Astrocyte (in vitro differentiated cells and primary cell): ENCODE measurements at places on chromosomes 3 and 15.

DNA sequence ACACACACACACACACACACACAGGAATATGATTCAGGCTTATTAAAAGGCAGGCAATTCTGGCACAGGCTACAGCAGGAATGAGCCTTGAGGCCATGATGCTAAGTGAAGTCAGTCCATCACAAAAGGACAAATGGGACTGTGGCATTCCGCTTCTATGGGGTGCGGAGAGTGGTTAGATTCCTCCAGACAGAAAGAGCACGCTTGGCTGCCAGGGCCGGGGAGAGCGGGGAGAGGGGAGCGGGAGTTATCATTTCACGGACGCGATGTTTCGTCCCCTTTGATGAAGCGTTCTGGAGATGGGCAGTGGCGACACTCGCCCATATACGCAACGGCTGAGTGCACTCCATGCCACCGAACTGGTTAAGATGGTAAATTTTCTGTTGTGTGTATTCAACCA is 58.5 kb upstream of the FAM174B start:
- DNase-seq = peak; percentile 47

- peak; percentile 97 for DNase-seq
Observed at GRCh38 chr3:195154793-195155535, 116.0 kb downstream of the XXYLT1 start.

GRCh38 chr3:30443756-30444673 is 162.4 kb upstream of the TGFBR2 start:
- DNase-seq = peak; percentile 84

- DNase-seq = peak; percentile 69
Observed at GRCh38 chr3:7000501-7000900, 139.6 kb downstream of the GRM7 start.

- no peak for DNase-seq
Observed at GRCh38 chr15:43360821-43361220, 10.0 kb downstream of the ZSCAN29 start.

DNA sequence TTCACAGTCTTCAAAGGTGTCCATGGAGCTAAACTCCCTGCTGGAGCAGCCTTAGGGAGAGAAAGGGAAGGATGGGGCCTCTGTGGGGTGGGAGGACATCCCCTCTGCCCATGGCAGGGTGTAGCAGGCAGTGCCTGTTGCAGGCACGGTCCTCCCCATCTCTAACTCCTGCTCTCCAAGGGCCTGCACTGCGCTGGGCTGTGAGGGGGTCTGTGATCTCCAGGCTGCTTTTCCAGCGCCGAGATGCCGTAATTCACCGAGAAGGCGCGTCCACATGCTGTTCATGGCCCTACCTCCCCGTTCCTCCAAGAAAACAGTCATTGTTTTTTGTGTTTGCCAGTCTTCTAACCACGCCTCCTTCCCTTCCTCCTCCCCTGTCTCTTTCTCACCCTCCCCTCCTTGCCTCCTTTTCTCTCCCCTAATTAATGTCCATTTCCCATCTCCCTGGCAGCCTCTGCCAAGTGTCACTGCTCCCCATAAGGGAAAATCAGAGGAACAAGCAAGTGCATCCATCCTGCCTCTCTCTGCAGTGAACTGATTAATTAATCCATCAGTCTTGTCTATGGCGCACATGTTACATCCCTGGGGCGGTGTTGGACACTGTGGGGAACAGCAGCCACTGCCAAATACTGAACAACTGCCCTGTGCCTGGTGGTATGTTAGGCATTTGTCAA is 17.7 kb upstream of the LAMP3 start:
- DNase-seq = no peak

GRCh38 chr3:111331912-111332311 is 210.1 kb upstream of the CD96 start:
- DNase-seq = no peak

- no peak for DNase-seq
Observed at GRCh38 chr3:189685291-189685690, 54.1 kb downstream of the TP63 start.
